ENCODE measurements at places on chromosomes 12 and 14. TPM values are rescaled to one million over a fixed set of nuclear protein-coding genes. Genes with fewer than 3 reads are reported as not detected.

The NYNRIN gene
- total RNA-seq: 17.9 TPM

The NEUROD4 gene
- total RNA-seq: not detected

The ARMH4 gene
- total RNA-seq: 2.1 TPM

The CIDEB gene
- 16.4 TPM for total RNA-seq

The CRIP2 gene
- 143 TPM for total RNA-seq

The KIF26A gene
- total RNA-seq: 4.4 TPM

Data from lower lobe of right lung (tissue), 2 donors.